H4 (cell line): ENCODE measurements at places on chromosomes 6 and 20.

- DNase-seq = no peak
These were observed 84.7 kb upstream of the SALL4 start for GRCh38 chr20:51886891-51887608.

DNA sequence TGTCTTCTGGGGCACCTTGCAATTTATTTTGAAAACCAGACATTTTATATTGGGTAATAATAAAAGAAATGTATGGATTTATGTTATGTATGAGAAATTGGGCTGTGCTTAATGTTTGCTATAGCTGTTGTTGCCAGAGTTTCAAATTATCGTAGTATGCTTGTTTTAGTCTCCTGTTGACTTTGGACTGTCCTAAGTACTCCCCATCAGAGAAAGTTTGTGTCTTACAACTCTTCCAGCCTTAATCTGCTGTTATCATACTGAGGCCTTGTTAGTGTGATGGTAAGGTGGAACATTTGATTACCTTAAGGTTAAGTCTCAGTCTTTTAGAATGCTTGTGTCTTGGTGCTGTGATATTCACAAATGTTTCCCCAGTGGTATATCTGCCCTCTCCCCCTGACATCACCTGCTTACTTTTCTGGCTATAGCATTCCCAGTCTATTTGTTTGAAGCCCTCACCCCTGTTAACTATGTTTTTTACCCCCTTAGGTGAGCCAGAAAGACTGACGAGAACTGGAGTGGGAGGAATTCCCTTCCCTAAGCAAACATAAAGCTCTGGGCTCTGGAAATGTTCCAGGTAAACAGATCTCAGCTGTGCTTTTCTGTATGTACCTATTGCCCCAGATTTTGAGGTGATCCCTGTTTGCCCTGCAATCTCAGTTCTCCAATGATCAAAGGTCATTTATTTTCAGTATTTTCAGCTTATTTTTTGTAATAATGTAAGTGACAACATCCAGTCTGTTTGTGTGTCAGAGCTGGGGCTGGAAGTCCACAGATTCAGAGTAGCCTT, 581.1 kb upstream of the CITED2 start:
- no peak for DNase-seq

- DNase-seq = no peak
These were observed 381.9 kb upstream of the ARID1B start for GRCh38 chr6:156395276-156395675.

DNA sequence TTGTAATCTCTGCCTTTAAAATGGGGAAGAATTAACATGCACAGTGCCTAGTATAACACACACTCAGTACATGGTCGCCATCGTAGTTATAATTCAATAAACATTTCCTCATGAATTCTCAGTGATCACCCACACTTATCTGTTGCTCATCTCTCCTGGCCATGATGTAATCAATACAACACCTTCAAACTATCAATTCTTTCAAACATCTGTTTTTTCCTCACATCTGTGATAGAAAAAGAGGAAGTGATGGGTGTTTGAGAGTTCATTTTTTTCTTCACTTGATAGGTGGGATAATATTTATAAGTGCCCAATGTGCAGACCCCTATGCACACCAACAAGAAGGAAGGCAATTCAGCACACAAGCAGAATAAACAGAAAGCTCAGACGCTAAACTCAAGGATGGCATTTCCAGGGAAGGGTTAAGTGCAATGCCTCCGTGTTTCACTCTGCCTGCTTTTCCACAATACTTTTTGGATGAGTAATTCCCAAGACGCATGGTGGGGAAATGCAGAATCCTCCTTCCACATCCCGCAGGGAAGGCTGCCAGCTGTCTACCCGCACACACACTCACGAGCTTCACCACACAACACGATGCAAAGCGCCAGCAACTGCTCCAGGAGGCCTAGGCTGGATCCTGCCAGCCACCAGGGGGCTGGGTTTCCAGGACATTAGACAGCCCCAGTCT, 100.3 kb downstream of the GMPR start:
- DNase-seq = peak; percentile 98

DNA sequence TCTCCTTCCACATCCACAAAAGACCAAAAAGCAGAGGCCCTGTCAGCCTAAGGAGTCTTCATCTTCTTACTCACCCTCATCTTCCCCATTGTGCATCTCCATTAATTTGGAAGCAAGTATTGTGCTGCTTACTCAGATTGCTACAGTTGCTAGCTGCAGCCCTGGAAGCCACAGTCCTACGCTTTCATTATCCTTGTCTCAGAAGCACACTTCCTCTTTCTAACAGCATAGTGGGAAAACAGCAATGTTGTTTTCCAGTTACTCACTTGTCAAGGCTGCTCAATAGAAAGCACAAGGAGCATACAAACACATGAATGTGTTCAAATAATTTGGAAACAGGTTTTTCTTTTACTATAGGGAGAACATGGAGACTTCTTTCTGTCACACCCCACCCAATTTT, 76.6 kb upstream of the RBM24 start:
- no peak for DNase-seq

GRCh38 chr6:86943819-86944407, 6.6 kb downstream of the HTR1E start:
- no peak for DNase-seq

DNA sequence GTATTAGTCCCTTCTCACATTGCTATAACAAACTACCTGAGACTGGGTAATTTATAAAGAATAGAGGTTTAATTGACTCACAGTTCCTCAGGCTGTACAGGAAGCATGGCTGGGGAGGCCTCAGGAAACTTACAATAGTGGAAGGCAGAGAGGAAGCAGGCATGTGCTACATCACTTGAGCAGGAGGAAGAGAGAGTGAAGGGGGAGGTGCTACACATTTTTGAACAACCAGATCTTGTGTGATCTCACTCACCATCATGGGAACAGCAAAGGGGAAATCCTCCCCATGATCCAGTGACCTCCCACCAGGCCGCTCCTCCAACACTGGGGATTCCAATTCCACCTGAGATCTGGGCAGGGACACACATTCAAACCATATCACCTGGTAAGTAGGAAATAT, 630.6 kb downstream of the QKI start:
- no peak for DNase-seq

GRCh38 chr6:17684134-17684533, 22.6 kb downstream of the NUP153 start:
- DNase-seq = no peak

DNA sequence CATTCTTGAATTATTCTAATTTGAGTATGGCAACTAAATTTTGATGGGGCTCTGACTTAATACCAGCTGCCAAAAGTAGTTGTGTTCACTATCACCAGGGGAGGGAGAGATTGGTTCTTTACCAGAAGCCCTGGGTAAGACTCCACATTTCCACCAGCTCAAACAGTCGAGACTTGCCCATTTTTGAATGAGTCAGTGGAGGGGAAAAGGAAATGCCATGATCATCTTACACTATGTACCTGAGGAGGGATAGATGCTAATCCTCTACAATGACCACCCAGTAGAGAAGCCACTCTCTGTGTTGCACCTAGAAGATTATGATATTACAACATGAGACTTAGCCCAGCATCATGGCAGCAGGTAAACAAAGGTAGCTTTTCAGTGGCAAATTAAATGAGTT, 77.0 kb upstream of the SGK1 start:
- no peak for DNase-seq

DNA sequence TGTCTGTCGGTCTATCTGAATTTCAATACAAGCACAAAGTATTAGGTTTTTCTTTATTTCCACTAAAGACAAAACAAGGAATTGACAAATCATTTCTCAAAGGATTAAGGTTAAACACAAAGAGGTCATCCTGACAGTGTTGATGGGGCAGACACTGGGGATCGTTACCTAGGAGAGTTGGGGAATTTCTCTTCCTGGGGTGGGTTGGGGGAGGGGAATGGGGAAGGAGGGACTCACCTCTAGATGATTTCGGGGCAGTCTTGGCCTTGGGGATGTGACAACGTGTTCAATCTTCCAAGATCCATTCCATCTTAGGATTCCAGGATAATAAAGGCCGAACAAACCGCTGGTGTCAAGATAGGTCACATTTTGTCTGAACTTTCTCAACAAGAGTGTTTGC, 35.4 kb upstream of the FOXA2 start:
- no peak for DNase-seq

DNA sequence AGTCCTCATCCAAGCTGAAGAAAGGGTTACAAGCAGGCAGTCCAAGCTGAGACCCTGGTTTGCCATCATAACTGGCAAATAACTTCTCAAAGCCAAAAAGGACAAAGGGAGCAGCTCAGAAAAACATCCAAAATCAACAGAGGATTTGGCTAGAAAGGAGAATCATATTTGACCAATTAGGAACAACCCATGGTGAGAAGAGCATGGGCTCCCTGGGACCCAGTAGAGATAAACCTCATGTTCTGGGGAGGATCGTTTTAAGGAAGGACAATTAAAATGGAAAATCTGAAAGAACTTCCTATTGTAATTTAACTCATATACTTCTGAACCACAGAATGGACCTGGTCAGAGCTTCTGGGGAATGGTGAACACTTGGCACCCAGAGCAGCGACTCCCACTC, 71.5 kb downstream of the PRND start:
- DNase-seq = no peak

- DNase-seq = peak; percentile 70
These were observed 10.6 kb downstream of the TAAR1 start for GRCh38 chr6:132648356-132648755.

DNA sequence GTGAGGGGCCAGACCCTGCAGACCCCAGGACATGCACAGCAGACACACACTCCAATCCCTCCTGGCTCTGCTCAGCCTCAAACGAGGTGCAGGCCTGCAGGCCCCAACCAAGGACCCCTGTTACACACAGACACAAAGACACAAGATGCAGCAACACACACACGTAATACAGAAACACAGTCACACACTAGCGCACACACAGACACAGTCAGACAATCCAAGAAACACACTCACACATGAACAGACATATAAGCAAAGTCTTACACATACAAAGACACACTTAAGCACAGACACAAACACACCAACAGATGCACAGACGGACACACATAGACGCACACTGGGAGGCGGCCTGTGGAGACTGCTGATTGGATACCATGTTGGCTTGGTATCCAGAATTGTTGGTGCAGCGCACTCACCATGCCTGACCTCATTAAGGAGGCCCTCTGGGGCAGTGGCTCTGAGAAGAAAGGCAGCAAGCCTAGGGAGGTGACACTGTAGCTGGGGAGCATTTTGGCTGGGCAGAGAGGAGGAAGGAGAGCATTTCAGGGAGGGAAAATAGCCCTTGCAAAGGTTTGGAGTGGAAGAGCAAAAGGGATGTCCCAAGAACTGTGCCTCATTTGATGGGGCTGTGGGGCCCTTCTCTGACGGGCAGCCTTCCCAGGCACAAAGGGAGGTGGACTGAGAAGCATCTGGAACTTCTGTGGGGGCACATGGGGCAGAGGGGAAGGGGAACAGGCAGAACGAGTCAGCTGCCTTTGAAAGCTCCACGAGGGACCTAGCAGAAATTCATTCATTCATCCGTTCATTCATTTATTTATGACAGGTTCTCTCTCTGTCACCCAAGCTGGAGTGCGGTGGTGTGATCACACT, 1.4 kb upstream of the HSPA12B start:
- no peak for DNase-seq

GRCh38 chr6:44735630-44735963, 348.1 kb downstream of the CDC5L start:
- no peak for DNase-seq

- no peak for DNase-seq
These were observed 257.1 kb downstream of the ADGB start for GRCh38 chr6:146855889-146856288.

- no peak for DNase-seq
These were observed 447.8 kb upstream of the BTBD3 start for GRCh38 chr20:11469795-11470435.

DNA sequence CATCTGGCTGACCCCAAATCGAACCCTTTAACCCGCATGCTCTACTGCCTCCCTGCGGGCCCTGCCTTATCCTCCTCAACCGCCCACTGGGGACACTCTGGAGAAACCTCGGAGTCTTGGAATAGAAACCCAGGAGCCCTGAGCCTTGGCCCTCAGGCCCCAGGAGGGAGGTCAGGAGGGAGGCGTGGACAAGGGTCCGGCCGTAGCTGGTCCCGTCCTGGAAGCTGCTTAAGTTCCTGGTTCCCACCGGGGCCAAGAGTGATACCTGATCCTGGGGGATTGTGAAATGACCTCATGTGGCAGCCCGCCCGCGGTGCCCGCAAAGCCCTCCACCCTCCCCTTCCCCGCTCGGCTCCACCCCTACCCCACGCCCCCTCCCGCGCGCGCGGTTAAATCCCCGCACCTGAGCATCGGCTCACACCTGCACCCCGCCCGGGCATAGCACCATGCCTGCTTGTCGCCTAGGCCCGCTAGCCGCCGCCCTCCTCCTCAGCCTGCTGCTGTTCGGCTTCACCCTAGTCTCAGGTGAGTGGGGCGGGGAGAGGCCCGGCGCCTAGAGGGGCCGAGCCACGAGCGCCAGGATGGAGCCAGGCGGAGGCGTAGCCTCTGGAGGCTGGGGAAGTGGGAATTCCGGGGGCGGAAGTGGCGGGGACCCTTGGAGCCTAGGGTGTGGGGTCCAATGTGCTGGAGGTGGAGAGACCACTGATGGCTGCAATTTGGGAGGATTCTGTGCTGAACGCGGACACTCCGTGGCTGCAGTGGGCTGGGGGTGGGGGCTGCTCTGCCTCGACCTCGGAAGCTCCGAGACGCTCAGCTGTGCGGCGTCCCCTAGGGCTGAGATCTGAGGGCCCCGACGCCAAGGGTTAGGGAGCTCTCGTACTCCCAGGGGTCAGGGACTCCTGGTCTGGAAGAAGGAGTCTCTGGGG, at the start of gene WFDC2:
TSS of gene WFDC2 (plus strand) at position 418 of the 926 bp plus-strand sequence. CDS start at position 447, 29 bp downstream.
- DNase-seq = no peak

DNA sequence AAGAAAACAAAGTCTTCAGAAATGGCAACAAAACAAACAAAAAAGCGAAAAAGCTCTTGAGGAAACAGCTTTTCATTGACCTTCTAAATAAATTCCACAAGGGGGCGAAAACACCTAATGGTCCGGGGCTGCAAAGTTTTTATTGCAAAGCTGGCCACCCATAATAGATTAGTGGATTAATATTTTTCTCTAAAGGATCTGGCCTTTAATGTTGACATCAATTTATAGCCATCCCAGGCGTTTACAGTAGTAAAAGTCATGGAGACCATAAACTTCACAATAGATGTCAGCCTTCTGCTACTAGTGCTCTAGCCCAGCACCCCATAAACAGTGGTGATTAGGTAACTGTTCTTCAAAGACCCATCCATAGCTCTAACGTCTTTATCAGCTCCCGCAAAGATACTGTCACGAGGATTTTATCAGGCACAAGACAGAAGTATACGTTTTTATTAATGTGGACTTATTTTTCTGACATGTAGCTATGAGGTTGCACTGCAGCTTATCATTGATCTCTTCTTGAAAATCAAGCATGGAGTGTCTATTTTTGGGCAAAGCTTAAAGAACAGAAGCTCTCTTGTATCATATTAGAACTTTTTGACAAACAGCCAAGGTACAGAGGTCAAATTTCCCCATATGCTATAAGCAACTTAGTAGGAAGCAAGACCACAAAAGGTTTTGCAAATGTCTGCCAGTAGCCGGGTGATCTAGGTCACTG, 4.7 kb downstream of the CITED2 start:
- DNase-seq = peak; percentile 24

GRCh38 chr20:62219101-62219991, 732 bp downstream of the HRH3 start:
- DNase-seq = no peak

GRCh38 chr6:99338188-99338587, 11.3 kb downstream of the FAXC start:
- DNase-seq = no peak
